ENCODE measurements at places on chromosomes 7 and 10. TPM values are rescaled to one million over a fixed set of nuclear protein-coding genes. Genes with fewer than 3 reads are reported as not detected.
A peak's percentile ranks its signal among the peaks of the same experiment; 100 is the strongest.

DNA sequence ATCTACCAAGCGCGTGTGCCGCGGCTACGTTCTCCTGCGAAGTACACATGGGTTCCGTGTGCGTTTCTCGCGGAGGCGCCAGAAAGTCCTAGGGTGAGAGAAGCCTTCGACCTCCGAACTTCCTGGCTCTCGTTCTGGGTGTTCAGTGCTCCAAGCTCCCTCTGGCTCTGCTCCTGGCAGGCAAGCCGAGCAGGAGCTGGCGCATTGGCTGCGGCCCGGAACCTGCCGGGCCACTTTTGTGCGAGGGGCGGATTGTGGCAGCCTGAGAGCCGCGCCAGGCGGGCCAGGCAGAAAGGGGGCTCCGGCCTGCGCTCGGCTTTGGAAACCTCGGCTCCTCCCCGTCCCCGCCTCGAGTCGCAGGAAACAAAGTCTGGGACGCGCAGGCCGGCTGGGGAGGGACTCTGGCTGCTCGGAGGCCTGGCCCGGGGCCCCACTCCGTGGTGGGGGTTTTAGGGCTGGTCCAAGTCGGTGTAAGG is 9.6 kb downstream of the EMX2 start:
- DNase-seq: no peak

DNA sequence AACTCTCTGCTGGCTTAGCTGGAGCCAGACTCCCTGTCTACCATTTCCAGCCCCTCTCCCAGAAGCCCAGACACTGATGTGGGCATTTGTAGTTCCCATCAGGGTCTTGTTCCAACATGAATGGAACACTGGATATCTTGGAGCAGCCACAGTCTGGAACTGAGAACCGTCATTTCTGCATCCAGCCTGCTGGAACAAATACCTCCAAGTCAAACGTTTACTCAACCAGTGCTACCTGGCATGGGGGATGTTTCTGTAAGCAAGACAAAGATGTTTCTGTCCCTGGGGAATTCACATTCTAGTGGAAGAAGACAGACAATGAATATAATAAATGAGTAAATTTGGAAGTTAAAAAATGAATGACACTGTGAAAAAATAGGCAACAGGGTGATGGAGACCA is 70.8 kb upstream of the ZNF438 start:
- no peak for DNase-seq

DNA sequence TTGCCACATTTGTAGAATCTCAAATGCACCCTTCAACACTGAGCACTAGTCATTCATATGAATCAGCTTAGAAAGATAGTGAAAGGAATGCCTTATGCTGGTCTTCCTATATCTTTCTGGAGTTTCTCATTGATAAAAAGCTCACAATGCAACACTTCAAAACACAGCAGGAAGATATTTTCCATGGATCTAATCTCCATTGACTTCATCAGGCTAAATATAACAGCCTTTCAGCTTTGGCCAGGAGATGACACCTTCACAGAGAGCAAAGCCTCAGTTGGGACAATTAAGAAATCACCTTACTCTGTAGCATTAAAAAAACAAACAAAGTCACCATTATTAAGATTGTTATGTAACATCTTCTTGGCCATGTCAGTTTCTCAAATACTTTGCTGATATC is 6.7 kb downstream of the NRP1 start:
- no peak for DNase-seq

DNA sequence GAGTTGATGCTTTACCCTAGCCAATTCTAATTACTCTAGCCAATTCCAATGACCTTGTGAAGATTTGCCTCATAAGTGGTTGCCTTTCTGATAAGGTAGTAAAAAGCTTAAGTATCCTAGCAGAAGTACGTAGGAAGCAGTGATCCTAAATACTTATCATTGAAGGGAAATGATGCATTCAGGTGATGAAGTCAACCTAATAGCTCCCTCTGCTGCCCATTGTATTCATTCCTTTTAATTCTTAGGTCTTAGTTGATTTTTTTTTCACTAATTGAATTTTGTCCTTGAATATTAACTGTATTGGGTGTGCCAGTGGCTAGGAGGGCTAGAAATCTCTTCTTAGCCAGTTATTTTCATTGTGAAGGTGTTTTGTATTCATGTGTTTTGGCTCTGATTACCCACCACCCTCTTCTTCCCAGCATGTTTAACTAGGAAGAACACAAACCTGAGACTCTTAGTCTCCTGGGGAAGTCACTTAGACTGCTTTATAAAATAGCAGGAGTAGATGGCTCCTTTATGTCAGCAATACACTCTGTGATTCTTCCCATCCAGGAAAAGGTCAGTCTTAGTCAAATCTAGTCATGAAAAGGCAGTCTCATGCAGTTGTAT is 46.3 kb downstream of the PLEKHA8 start:
- peak; percentile 13 for DNase-seq

GRCh38 chr10:126439942-126440341 is 51.7 kb upstream of the ADAM12 start:
- no peak for DNase-seq

DNA sequence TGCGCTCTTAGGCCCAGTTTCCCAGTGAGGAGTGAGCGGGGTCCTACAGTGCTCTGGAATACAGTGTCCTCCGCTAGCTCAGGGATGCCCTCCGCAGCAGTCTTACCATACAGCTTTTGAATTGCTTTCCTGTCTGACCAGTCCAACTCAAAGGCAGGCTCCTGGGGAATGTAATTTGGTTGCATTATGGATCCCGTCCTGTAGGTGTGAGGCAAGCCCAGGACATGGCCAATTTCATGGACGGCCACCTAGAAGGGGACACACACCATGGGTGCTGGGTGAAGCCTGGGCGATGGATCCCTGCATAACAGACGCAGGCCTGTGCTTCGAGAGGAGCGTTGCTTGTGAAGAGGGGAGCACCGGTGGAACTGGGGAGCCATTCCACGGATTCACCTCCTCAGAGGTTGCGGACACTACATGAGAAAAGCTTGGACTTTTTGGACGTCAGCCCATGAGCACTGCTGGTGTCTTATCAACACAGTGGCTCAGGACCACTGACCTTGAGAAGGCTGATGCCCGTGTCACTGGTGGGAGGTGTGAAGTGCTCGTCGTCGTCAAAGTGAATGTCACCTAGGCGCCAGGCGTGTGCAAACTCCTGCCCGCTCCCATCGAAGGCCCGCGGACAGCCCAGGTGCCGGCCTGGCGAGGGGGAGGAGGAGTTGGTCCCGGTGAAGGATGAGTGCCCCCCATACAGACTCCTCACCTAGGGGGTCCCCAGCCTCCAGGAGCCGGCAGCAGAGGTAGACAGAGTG is 3.3 kb downstream of the MMP21 start:
- no peak for DNase-seq

- no peak for DNase-seq
Measured at GRCh38 chr7:41999736-42000283, 237.2 kb downstream of the GLI3 start.

TFR2 gene
- 9.8 TPM for total RNA-seq

ATOH7 gene
- not detected for total RNA-seq

Data from activated CD4-positive, alpha-beta T cell treated with anti-CD3 and anti-CD28 coated beads, Interleukin-2, amount 10 ng/mL, durations not matched to agents 7 days and 5 days (primary cell).